NCI-H2081 treated with DMSO at 0.1 percent for 48 hours (cell line): ENCODE measurements at places on chromosomes 2 and 18.

- no peak for DNase-seq
Measured at GRCh38 chr2:76283350-76283749, 572.6 kb upstream of the GCFC2 start.

- DNase-seq: no peak
Measured at GRCh38 chr2:232927793-232928550, 57.9 kb downstream of the SNORC start.

DNA sequence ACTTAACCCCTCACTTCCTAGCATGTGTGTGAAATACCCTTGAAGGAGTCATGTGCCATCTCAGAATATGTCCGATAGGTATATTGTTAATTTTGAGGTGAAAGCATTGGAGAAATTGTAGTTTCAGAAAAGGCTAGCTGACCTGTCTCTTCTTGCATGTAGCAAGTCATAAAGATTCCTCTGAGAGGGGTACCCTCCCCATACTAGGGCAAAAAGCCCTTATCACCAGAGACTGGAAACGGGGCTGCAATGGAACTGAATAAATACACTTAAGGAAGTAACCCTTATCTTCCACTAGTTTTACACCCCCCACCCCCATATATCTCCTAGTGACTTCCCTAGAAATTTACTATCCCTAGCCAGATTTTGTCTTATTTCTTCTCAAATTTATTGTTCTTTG, 1.8 kb upstream of the SF3B6 start:
- no peak for DNase-seq

GRCh38 chr2:64781711-64782390, 128.1 kb upstream of the SERTAD2 start:
- DNase-seq: no peak

GRCh38 chr2:72926811-72927465, 9.6 kb downstream of the EMX1 start:
- no peak for DNase-seq

DNA sequence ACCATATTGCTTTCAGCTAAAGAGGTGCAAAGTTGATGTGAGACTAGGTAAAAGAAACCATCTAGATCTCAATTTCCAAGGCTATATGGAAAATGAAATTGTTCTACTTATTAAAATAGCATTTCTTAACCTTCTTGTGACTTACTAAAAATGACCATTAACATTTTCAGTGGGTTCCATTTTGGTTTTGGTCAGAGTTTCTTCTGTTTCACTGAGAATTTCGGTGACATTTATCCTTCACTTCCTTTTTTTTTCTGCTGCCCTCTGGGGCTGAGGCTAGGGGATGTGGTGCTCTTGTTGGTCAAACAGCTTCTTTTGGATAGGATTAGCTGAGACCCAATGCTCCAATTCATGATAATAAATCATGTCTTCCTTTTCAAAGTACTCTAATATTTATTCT, 44.3 kb upstream of the REL start:
- no peak for DNase-seq

- DNase-seq: no peak
Measured at GRCh38 chr2:49687918-49688317, 533.6 kb upstream of the FSHR start.

GRCh38 chr2:26666671-26667070, 25.5 kb upstream of the CIB4 start:
- no peak for DNase-seq

DNA sequence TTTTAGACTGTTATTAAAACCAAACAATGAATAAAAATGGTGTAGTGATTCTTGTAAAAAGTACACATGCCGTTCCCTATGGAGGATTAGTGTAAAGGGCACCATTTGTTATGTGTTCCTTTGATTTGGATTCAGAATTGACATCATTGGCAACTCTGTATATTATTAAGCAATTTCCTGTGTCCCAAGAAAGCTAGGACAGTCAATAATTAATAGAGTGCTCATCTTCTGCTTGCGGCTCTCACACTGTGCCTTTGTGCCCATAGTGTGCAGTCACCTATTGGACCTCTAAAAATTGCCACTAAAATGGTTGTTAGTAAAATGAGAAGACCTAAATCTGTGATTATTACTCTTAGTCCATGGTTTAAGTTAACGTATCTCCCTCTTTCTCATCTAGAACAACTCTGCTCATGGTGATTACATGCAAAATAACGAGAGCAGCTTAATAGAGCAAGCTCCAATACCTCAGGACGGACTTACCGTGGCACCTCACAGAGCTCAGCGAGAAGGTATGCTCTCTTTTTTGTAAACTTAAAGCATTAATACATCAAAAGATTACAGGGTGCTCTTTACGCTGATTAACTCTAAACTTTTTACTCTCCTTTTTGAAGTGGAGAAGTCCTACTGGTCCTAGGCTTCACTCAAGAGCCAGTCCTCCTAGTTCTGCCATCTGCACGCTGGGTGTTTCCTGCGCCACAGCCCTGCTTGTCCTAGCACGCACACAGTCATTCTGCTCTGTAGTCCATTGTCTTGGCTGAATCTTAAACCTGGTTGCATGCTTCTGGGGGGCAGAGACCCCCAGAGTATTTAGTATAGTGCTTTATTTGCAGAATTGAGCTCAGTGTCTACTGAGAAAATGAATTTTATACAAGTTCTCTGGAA, 16.7 kb downstream of the ZCCHC2 start:
- no peak for DNase-seq

GRCh38 chr18:25830787-25831186, 259.6 kb downstream of the SS18 start:
- no peak for DNase-seq

DNA sequence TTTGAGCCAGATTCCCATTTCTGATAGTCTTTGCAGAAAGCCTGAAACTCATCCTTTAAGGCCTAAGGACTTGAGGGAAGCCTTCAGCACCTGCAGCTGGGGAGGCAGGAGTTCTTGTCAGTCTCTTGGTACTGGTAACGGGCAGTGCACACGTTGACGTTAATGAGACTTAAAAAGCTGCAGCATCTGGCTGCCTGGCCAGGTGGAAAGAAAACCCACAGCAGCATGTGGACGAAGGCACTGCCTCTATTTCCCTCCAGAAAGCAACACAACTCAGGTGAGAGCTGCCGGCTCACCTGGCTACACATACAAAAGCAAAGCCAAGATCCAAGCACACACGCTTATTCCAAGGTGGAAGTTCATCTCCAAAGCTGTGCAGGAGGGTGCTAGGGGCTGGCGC, 178.8 kb downstream of the ANAPC1 start:
- no peak for DNase-seq

GRCh38 chr2:28276076-28276618, 116.5 kb upstream of the FOSL2 start:
- DNase-seq: no peak

GRCh38 chr2:145040433-145040832, 520.5 kb upstream of the ZEB2 start:
- DNase-seq: no peak

GRCh38 chr2:100075532-100075931, 66.9 kb downstream of the AFF3 start:
- no peak for DNase-seq
